AG09319 (cell line): ENCODE measurements at places on chromosomes 4 and X.

DNA sequence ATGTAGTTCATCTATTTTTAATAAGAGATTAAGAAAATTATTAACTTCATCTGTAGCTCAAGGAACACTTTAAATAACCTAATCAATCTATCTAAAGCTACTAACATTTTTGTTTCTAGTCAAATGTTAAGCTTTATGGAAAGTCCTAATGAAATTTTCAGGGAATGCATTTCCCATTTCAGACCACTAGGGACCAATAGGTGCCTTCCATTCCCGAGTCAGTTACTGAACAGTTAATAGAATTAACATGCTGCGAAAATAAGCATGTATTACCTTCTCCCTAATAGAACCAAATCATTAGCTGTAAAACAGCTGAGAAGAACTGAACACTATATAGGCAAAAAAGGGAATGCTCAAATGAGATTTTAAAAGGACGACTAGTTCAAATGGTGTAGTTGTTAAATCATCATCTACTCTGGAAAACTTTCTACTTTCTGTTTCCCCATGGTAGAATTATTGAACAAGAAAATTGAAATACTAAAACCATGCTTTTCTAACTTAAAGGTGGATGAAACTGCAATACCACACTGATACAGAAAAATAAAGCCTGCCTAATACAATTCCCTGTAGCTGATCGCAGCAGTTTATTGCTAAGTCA, 22.5 kb downstream of the STX18 start:
- DNase-seq: no peak

- no peak for DNase-seq
Measured at GRCh38 chrX:43899878-43900815, 17.9 kb upstream of the MAOB start.

- DNase-seq: peak; percentile 14
Measured at GRCh38 chr4:575281-576141, 584 bp downstream of the TMEM271 start.

DNA sequence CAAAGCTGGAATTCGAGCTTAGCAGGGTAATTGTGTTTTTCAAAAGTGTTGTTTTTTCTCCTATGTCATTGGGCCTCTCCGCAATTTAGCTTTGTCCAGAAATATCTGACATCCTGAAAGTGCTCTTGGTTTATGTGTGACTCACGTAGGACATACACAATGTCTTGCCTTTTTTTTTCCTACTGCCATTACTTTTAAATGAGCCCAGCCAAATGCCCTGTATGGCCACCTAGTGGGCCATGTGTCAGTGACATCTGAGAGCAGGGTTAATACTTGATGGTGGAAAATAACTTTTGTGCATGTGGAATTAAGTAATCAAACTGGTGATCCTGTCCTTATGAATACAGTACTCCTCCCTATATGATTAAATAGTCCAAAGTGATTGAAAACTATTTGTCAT, 1411.1 kb upstream of the TENM3 start:
- no peak for DNase-seq

DNA sequence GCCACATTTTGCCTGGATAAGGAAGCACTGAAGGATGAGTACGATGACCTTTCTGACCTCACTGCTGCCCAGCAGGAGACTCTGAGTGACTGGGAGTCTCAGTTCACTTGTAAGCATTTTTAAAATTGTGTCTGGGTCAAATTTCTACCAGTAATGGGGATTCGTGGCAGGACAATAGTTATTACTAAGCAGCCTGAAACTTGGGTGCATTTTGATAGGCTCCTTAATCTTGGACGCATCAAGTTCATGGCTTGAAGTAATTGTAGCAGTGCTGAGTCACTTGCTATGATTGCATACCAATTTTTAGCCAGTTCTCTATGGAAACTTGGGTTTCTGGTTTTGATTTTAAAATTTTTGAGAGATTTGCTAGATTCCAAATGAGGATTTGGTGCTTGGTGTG, 4.3 kb downstream of the PGRMC1 start:
- DNase-seq: peak; percentile 76

GRCh38 chr4:142095886-142096605, 459.7 kb downstream of the IL15 start:
- DNase-seq: peak; percentile 65

- no peak for DNase-seq
Measured at GRCh38 chr4:148800336-148800885, 358.2 kb upstream of the NR3C2 start.

DNA sequence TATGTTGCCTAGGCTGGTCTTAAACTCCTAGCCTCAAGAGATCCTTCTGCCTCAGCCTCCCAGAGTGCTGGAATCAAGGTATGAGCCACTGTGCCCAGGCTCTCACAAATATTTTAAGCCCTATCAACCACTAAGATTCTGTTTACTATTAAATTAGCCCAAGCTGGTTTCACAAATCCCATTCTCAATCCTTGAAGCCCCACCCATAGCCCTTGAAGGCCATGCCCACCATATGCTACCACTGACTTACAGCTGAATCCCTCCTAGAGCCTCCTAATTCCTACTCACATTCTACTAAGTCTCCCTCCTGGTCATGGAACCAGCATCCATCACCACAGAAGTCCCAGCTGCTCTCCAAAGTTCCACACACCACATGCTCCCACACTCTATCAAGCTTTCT, 9.7 kb downstream of the GRIPAP1 start:
- DNase-seq: no peak

DNA sequence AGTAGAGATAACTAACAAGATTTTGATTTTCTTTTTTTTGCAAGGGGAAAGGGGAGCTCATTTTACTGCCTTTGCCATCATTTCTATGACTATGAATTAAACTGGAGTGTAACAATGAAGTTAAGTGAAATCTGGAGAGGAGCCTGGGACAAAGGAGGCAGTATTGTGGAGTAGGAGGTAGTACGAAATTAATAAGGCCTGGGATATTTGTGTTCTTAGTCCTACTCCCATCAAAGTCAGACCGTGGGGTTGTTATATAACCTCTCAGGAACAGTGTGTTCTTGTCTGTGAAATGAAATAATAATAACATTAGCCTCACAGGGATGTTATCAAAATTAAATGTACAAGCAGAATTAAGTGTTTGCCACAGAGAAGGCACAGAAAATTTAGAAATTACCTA, 204.3 kb upstream of the EMCN start:
- DNase-seq: no peak

DNA sequence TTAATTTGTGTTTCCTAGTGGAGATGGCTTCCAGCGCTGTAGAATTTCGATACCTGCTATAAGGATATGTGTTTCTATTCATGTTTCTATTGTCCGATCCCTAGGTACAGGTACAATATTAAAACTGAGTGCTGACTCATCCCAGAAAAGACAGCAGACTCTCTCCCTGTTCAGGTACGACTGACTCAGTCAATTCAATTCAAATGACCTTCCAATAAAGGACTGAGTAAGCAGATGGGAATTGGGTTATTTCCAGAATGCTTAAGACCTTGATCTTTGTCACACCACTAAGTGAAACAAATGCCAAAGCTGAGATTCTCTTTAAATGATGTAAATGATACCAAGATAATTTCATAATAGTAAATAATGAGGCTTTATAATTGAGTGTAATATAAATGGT, 1596.9 kb downstream of the RPA4 start:
- DNase-seq: no peak

- no peak for DNase-seq
Measured at GRCh38 chr4:12411072-12411471, 982.4 kb upstream of the HS3ST1 start.

DNA sequence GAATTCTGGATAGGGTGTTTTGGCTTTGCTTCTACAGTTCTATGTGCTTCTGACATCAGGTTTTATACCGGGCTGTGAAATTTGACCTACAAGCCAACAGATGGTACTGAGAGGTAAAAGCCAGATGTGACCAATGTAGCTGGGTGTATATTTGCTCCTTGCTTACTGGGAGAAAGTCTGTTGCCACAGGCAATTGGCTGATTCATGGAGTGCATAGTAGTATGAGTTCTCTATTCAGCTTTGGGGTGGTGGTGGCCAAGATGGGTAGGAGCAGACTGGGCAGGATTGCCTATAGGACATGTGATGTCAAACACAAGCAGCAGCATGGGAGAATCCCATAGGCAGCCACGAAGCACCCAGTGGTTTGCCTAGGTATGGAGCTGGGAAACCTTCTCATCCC, 1827.0 kb downstream of the C4orf33 start:
- no peak for DNase-seq

GRCh38 chr4:151436093-151436518, 27.1 kb downstream of the FHIP1A start:
- no peak for DNase-seq

DNA sequence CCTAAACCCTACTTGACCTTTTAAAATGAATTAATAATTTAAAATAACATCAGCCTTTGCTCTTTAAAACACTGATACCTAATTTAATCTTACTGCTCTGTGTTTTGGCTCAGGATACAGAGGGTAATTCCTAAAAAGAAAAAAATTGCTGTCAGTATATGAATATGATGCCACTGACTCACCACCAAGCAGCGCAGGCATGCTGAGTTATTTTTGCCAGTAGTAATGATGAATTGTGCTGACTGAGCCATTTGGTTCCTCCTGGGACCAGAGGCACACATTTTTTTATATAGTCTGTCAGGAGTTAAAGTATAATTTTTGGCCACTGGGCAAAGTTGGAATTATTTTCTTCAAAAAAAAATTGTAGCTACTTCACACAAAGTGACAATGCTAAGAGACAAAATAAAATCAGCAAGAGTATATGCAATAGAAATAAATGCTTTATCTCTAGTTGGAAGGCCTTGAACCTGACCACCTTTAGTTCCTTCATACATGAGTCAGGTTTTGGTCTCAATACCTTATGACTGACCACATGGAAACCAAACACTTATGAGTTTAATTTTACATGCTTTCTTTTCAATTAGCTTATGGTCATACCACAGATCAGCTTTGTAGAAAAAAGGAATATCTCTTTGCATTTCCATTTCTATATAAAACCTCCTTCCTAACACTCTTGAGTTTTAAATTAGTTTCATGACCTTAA, 115.1 kb downstream of the PPP3CA start:
- peak; percentile 34 for DNase-seq

DNA sequence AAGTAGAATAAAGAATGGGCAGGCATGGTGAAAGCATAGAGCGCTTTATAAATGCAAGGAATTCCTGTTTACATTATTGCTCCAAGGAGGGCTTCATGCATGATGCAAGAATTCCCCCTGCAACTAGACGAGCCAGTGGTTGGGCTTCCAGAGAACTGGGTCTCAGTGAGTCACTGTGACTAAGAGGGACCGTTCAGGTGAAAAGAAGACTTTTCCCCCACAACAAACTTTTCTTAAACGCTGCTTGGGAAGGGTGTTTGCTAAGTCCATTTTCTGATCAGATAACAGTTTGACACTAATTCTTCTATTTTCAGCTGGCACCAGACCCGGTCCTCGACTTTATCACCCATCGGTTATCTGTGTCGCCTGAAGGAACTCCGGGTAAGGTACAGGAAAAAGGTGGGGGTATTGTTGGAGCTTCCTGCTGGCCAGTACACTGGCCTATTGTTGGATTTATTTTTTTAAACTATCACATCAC, 40.1 kb downstream of the LDB2 start:
- no peak for DNase-seq

DNA sequence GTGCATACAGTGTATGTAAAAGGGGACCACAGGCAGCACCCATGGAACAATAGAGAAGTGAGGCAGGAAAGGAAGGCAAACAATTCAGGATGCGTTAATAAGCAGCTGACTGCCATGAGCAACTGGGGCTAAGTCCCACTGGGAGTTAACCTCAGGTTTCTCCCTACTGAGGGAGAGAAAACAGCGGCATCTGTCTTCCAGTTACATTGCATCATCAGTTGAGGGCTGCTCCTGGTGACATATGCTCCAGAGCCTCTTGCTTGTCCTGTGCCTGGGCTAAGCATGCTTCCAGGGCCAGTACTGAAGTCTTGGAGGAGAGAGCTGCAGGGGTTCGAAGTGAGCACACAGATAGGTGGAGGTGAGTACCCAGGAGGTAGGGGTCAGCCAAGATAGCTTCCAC, 24.3 kb downstream of the RAI2 start:
- DNase-seq: no peak

DNA sequence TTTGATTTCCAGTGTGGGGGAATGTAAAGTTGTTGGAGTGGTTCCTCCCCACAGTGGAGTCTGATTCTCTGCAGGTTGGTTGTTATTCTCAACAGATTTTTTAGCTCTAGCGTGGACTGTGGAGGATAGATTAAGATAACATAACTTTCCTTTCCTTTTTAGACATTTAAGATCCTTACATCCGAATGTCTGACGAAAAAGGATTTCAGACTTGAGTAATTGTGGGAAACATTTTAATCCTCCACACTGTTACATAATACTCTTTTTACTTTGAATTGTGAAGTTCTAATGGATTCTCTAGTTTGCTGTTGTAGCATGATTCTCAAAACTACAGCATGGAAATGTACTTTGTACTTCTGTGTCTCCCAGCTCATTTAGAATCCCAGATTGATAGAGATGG, 107.8 kb downstream of the ARHGAP10 start:
- DNase-seq: no peak

DNA sequence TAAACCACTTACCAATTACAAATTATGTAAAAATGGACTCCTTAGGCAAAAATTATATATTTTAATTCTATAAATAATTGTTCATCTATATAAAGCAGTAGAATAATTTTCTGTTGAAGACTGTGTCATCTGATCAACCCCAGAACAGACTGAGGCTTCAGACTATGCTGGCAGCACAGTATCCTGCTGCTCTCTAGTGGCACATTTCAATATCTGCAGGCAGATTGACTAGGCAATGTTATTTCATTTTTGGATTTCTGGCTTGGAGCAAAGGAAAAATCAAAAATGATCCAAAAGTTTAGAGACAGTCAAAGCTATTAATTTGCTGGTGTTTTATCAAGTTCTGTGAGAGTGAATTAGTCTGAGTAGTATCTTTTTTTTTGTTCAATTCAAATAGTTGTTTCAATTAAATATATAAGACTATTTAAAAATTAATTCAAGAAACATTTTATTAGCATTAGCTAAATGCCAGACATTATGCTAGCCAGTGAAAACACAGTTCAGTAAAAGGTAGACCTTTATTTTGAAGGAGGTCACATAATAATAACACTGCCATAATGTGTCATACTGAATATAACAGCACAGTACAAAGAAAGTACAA, 21.3 kb upstream of the SULT1E1 start:
- DNase-seq: peak; percentile 15

DNA sequence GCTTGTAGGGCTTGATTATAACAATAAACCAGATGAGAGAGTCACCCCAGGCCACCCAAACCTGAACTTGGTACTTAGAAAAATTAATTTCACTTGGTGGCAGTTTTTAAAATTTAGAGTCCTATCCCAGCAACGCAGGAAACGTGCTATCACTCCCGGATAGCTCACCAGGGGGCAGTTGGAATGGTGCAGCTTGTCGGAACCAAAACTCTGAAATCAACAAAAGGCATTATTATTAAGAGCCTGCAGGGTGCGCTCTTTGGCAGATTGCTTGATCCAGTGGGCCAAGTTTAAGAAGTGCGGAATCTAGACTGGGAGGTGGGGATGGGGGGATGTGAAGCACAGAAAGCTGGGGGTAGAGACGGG, 2.4 kb downstream of the FRAS1 start:
- peak; percentile 44 for DNase-seq

GRCh38 chrX:113868711-113869110, 715.2 kb upstream of the HTR2C start:
- no peak for DNase-seq
